ENCODE measurements at places on chromosomes 11 and 22. TPM values are rescaled to one million over a fixed set of nuclear protein-coding genes. Genes with fewer than 3 reads are reported as not detected.

The POU2F3 gene
- total RNA-seq = 7.6 TPM

The OR56A4 gene
- total RNA-seq = 0.10 TPM

The FOSL1 gene
- total RNA-seq = 4.5 TPM

- no peak for DNase-seq
Measured at GRCh38 chr11:10779086-10779485, 28.0 kb downstream of the CTR9 start.

GRCh38 chr11:120395778-120396177, 59.6 kb downstream of the ARHGEF12 start:
- no peak for DNase-seq

DNA sequence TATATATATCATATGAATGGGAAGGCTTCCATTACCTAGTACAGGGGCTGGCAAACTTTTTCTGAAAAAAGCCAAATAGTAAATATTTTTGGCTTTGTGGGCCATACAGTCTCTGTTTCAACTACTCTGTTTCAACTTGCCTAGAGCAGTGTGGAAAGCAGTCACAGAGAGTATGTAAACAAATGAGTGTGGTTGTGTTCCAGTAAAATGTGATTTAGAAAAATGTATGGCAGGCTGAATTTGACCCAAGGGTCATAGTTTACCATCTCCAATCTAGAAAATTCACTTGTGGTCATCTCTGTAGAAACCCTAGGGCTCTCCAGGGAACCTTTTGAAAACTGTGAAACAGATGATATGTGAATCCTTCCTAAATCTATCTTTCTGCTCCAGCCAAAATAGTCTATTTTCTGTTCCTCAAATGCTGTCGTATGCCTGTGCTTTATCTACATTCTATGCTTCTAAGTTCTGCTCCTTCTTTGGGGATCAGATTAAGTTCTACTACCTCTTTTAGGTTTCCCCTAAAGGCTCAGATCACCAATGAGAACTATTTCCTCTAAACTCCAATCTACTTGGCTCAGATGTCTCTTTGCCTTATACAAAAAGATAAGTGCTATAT, 356.2 kb downstream of the METTL15 start:
- no peak for DNase-seq

GRCh38 chr22:29610780-29611179, 7.3 kb downstream of the NF2 start:
- DNase-seq = no peak

DNA sequence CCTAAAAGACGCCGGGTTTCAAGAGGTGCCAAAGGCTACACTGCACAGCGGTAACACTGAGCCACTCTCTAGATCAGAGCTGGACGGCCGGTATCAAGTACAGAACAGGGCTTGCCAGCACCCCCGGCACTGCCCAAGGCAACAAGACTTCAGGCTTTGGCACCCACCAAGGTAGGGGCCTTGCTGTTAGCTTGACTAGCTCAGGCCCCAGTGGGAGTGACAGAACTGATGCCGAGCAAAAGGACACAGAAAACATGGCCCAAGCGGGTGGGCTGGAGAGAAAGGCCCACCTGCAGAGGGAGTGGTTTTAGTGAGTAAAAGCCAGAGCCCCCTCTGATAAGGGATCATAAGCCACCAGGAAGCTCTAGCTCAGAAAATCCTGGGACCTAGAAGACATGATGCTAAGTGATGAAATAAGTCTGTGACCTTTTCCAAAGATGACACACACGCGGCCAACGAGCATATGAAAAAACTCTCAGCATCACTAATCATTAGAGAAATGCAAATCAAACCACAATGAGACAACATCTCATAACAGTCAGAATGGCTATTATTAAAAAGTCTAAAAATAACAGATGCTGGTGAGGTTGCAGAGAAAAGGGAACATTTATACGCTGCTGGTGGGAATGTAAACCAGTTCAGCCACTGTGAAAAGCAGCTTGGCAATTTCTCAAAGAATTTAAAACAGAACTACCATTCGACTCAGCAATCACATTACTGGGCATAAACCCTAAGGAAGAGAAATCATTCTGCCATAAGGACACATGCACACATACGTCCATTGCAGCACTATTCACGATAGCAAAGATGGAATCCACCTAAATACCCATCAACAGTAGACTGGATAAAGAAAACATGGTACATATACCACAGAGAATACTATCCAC, 12.9 kb downstream of the EHD1 start:
- no peak for DNase-seq

- DNase-seq = no peak
Measured at GRCh38 chr22:32728291-32728690, 73.2 kb upstream of the TIMP3 start.

- no peak for DNase-seq
Measured at GRCh38 chr11:73804712-73805111, 17.0 kb downstream of the MRPL48 start.

DNA sequence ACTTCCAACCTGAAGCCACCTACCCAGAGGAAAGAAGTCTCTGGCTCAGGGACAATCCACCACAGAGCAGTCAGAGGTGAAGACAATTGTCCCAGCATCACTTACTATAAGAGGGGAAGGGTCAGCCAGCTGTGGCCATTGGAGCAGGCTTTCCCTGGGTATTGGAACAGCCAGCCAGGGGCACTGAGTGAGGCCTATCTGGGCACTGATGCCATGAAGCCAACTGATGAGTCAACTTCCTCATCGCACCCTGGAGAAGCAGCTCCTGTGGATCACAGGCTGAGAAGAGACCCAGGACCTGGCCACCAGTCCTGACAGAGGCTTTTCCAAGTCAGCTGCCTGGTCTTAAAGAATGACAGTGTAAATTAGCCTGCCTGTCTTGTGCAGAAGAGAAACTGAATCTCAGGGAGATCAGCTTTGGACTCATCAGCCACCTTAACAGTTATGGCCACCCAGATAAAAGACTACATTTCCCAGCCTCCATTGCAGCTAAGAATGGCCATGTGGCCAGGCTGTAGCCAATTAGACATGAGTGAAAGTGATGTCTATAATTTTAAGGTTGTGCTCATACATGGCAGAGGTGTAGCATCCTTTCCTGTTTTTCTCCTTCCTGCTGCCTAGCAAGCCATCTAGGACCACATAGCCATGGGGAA, 19.0 kb downstream of the CHST1 start:
- DNase-seq = no peak

GRCh38 chr11:102793677-102794290, 4.2 kb downstream of the MMP1 start:
- DNase-seq = no peak

DNA sequence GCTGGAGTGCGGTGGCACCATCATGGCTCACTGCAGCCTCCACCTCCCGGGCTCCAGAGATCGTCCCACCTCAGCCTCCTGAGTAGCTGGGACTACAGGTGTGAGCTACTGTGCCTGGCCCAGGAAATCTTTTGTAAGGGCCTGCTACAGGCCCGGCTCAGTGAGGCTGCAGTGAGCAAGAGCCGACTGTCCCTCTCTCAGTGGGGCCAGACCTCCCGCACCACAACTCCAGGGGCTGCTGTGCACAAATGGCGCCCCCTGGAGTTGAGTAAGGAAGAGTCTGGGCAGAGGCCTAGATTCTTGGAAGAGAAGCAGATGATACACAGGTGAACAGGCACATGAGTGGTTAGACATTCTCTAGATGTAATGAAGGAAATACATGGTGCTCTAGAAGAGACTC, 7.0 kb downstream of the SERHL2 start:
- DNase-seq = no peak

GRCh38 chr22:35739076-35739930, 21.6 kb downstream of the APOL5 start:
- DNase-seq = no peak
